ENCODE measurements at places on chromosomes 1 and 21.

DNA sequence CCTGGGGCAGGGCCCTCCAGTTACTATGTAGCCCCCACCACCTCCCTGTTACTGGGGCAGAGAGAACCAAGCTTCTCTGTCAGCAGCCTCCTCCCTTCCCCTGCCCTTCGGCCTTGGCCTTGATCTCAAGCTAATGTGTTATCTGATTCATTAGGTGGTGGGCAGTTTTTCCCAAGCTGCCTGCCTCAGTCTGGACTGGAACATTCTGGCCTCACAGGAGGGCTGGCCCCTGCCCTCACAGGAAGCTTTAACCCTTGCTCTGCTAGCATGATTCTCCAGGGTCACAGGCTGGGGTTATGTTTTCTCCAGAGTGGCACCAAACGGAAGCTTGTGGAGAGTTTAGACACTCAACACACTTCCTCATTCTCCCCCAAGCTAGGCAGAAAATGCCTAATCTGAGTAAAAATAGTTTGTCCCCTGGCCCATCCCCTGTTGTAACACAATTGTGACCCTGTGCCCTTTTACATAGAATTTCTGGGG lies 37.2 kb upstream of the SLC6A9 start:
- no peak for DNase-seq

- no peak for DNase-seq
These were observed 12.2 kb upstream of the NEK2 start for GRCh38 chr1:211687462-211688215.

GRCh38 chr1:152145769-152146168 lies 13.3 kb downstream of the RPTN start:
- DNase-seq: no peak

DNA sequence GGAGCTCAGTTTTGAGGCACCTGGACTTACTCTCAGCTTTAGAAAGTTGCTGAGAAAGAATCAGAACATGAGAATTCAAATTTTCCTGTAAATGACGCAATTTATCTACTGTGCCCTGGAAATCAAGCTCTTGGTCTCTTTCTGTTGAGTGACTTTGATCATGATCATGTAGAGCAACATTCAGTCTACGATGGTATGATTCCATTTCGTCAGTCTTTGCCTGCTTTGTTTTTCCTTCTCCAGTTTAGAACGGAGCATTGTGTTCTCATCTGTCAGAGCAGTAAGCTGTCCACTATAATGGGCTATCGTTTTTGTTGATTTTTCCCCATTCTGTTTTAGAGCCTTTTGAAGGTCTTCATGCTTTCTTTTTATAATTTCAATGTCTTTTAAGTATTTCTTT lies 20.7 kb downstream of the SFT2D2 start:
- no peak for DNase-seq

Measured in HuH-7 (cell line).